MCF 10A (cell line): ENCODE measurements at places on chromosomes 2 and 18. TPM values are rescaled to one million over a fixed set of nuclear protein-coding genes. Genes with fewer than 3 reads are reported as not detected.

GRCh38 chr18:34085140-34085739 is 139.5 kb downstream of the NOL4 start:
- no peak for DNase-seq

- peak; percentile 34 for DNase-seq
Measured at GRCh38 chr2:46849721-46850556, 65.7 kb downstream of the MCFD2 start.

DNA sequence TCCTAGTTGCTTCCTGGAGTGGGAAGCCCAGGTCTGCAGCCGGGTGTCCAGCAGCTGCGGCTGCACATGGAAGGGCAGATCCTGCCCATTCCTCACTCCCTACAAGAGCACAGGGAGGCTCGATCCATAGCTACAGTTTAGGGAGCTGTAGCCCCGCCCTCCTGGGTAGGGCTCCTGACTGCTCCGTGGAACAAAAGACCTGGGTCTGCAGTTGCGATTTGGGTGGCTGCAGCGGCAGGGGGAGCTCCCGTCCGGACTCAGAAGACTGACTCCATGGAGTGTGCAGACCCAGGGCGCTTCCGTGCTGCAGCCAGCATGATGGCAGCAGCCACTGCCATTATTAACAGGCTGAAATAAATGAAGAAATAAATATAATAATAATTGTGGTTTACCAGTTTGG is 157.3 kb downstream of the CTNNA2 start:
- no peak for DNase-seq

DNA sequence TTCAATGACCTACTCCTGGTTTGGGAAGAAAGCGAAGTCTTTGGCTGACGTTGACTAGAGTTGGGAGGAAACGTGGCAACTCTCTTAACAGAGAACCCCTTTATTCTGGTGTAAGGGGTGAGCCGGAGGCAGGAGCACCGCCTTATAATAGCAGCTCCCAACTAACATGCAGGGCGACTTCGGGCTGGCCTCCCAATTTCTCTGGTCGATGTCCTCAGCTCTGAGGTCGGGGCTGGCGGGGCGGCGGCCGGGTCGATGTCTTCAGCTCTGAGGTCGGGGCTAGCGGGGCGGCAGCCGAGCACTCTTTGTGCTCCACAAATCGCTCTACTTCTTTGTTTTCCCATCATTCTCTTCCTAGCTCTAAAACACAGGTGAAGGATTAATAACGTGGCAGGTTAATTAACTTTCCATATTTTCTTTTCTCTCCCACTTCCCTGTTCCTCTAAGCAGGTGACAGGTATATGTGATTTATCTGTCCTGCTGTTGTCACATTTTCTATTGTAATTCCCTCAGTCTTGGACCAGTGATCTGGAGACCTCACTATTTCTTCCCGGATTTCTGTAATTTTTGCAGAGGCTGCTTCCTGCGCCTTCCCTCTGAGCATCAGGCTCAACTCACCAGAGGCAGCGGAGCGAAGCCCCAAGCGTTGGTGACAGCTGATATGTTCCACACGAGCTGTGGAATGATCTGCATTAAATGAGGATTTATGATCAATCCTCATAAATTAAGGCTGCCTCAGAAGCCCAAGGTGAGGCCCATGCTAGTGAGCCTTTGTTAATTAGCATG is 64.3 kb downstream of the ACKR3 start:
- no peak for DNase-seq

GRCh38 chr2:202643012-202643858 is 8.5 kb downstream of the FAM117B start:
- no peak for DNase-seq

- no peak for DNase-seq
Measured at GRCh38 chr2:170354855-170355780, 177.2 kb downstream of the MYO3B start.

- DNase-seq: peak; percentile 32
Measured at GRCh38 chr2:56185582-56186046, 1.8 kb downstream of the CCDC85A start.

DNA sequence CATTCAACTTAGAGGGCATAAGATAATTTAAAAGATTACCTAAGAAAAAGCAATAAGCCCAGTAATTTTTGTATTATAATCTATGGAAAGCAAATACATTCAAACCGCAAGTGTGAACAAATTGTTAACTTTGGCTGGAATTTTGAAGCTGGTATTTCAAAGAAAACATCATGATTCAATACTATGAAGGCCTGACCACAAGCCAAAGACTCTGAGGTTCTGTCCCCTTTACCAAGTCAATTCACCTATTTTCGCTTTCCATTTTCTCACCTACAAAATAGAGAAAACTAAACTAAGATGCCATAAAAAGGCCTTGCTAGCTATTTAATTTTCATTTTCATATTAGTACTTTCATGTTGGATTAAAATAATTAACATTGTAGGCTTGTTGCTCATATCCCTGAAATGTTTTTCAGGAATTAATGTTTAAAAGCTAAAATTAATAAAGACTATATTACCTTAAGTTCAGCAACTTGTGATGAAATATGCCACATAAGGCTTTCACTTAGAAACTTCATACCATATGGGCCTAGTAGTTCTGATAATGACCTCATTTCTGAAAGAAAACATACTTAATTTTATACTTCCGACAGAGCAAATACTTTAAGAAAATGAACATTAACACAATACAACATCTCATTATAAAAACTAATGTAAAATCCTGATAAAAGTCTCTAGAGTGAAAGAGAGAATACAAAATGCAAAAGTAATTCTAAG is 85.7 kb upstream of the FRZB start:
- DNase-seq: peak; percentile 18

GRCh38 chr2:224122542-224122941 is 83.5 kb upstream of the SERPINE2 start:
- DNase-seq: no peak

- DNase-seq: no peak
Measured at GRCh38 chr2:182754231-182754630, 38.2 kb downstream of the DNAJC10 start.

DNA sequence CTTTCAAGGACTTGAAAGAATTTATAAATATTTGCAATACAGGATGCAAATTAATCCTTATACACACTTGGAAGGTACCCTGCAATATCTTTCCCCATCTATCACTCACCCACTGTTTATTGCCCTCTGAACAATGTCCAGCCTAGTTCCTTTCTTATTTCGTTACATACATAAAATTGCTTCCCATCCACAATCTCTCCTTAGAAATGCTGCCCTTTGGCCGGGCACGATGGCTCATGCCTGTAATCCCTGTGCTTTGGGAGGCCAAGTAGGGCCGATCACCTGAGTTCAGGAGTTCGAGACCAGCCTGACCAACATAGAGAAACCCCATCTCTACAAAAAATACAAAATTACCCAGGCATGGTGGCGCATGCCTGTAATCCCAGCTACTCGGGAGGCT is 41.2 kb upstream of the ATP8B1 start:
- DNase-seq: no peak

- DNase-seq: no peak
Measured at GRCh38 chr2:18273205-18273604, 287.2 kb downstream of the RDH14 start.

GRCh38 chr2:80525152-80525551 is 220.6 kb upstream of the LRRTM1 start:
- DNase-seq: no peak

- peak; percentile 91 for DNase-seq
Measured at GRCh38 chr2:96148410-96149217, 3.4 kb upstream of the DUSP2 start.

- DNase-seq: no peak
Measured at GRCh38 chr2:121160366-121160765, 124.6 kb downstream of the TFCP2L1 start.

GRCh38 chr2:226994775-226995174 is 158.9 kb downstream of the RHBDD1 start:
- DNase-seq: peak; percentile 18

GRCh38 chr2:5725794-5726463 is 33.7 kb downstream of the SOX11 start:
- DNase-seq: no peak

- no peak for DNase-seq
Measured at GRCh38 chr2:117953231-117953630, 60.6 kb downstream of the CCDC93 start.

DNA sequence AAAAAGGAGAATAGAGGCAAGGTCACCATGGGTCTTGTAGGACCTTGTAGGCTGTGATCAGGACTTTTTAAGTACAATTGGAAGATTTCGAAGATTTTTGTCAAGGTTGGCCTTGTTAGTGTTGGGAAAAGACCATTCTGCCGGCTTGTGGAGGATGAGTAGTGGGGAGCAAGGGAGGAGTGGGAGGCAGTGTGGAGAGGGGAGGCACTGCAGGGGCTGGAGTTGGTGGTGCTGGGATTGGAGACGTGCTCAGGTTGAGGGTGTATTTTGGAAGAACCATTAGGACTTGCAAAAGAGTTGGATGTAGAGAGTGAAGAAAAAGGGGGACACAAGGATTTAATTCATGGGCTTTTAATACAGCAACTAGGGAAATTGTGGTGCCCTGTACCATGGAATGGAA is 397.1 kb downstream of the TSN start:
- DNase-seq: no peak

DNA sequence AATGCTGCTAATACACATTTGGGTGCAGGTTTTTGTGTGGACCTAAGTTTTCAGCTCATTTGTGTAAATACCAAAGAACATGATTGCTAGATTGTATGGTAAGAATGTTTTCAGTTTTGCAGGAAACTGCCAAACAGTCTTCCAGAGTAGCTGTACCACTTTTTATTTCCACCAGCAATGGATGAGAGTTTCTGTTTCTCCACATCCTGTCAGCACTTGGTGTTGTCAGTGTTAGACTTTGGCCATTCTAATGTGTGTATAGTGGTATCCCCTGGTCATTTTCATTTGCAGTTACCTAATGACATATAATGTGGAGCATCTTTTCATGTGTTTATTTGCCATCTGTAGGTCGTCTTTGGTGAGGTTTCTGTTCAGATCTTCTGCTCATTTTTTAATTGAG is 336.4 kb downstream of the GBX2 start:
- DNase-seq: no peak

- peak; percentile 22 for DNase-seq
Measured at GRCh38 chr2:170974304-170974993, 45.4 kb downstream of the GORASP2 start.

DNA sequence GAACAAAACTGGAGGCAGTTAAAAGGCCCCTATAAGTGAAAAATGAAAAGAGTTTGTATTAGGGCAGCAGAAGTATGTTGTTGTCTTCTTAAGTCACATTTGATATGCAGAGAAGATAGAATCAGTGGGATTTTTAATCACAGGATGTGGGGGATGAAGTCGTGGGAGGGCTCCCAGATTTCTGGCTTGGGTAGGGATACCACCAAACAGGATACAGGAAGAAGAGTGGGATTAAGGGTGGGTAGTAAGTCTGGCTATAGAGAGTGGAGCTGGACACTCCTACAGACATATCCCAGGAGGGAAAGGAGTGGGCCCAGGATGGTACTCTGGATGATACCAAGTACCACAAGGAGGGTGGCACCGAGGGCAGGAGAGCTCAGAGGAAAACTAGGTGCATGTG is 99.3 kb downstream of the GAREM1 start:
- no peak for DNase-seq

DNA sequence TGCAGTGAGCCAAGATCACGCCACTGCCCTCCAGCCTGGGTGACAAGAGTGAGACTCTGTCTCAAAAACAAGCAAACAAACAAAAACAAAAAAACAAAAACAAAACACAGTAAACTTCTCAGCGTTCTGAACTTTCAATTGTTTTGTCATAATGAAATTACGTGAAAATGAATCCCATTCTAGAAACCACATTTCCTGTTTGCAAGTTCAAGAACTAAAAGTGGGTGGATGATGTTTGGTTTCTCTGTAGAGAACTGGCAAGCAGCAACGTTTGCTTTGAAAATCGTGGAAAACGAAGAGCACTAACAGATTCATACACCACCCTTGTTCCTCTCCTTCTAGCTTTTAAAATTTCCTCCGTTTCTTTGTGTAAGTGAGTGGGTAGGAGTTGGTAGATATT is 226.1 kb upstream of the LYPD1 start:
- DNase-seq: no peak

Gene REG3A
- not detected in 2 replicates for total RNA-seq

Gene TLX2
- total RNA-seq: not detected in 2 replicates

Gene HNRNPLL
- 43.4 and 57.7 TPM in 2 replicates for total RNA-seq

Gene DPP4
- total RNA-seq: not detected in 2 replicates

Gene CRYBA2
- not detected in 2 replicates for total RNA-seq

Gene AFF3
- 0.42 and 1.0 TPM in 2 replicates for total RNA-seq

Gene CMPK2
- total RNA-seq: 0.40 TPM in 1 of 2 replicates, not detected in the other

Gene GRB14
- total RNA-seq: 1.5 and 2.0 TPM in 2 replicates
